Activated T-helper 1 cell treated with anti-CD3 and anti-CD28 coated beads, Interleukin-12 subunit alpha, Interleukin-12 subunit beta, Interleukin-2, Interleukin-4 antibody, amounts not matched to agents 30 ng/mL and 10 ng/mL and 1 ng/mL, durations not matched to agents 14 hours and 24 hours and 36 hours (primary cell): ENCODE measurements at places on chromosomes 12 and 14. TPM values are rescaled to one million over a fixed set of nuclear protein-coding genes. Genes with fewer than 3 reads are reported as not detected.

DNA sequence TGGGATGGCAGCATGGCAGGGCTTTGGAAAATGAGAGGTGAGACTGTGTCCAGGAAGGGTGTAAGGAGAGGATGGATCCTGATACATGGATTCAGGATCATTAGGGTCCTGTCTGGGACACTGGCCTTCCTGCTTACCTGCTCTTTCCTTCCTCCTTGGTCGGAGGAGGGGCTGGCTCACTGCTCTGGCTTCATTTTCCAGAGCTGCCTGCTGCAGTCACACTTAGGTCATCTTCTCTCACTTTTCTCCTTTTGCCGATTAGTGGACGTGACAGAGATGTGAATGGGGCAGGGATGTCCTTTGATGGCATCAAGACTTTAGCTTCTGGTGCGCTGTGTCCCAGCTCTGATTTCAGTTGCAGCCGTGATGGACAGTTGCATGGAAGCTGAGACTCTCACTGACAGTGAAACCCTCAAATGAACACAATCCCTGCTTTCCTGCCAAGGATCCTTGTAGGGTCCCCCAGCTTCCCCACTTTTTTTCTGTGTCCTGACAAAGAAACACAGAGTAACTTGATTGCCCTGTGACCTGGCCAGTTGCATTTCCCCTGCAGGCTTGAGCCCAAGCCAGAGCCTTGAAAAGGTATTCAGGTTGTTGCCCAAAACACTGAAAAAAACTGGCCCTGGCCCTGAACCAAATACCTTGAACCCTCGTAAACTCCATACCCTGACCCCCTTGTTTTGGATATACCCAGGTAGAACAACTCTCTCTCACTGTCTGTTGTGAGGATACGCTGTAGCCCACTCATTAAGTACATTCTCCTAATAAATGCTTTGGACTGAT lies 756 bp upstream of the CIDEB start:
- H3K4me3 ChIP-seq, result peak overlapping the region; percentile 25
- peaks cover 1% of the 10 kb centered on the region for H3K27me3 ChIP-seq
- H3K4me1 ChIP-seq, result peaks cover 58% of the 10 kb centered on the region
- no peak for DNase-seq
- H3K36me3 ChIP-seq, result peaks cover 61% of the 10 kb centered on the region
- no peak overlapping the region for H3K27ac ChIP-seq

- peaks cover 8% of the 10 kb centered on the region for H3K36me3 ChIP-seq
- H3K27ac ChIP-seq, result no peak overlapping the region
- no peak overlapping the region for H3K4me3 ChIP-seq
- H3K4me1 ChIP-seq, result peaks cover 51% of the 10 kb centered on the region
- no peaks in the 10 kb centered on the region for H3K27me3 ChIP-seq
These were observed 18.1 kb downstream of the WNK1 start for GRCh38 chr12:770479-770878.

GRCh38 chr14:105589161-105589925 lies 63.0 kb downstream of the TMEM121 start:
- no peak overlapping the region for H3K27ac ChIP-seq
- no peak for DNase-seq
- no peaks in the 10 kb centered on the region for H3K36me3 ChIP-seq
- H3K27me3 ChIP-seq, result no peaks in the 10 kb centered on the region

- no peak overlapping the region for H3K27ac ChIP-seq
- H3K27me3 ChIP-seq, result no peaks in the 10 kb centered on the region
- DNase-seq, result no peak
- no peaks in the 10 kb centered on the region for H3K4me1 ChIP-seq
- no peak overlapping the region for H3K4me3 ChIP-seq
- no peaks in the 10 kb centered on the region for H3K36me3 ChIP-seq
These were observed 213.4 kb downstream of the EGLN3 start for GRCh38 chr14:33737446-33737845.

DNA sequence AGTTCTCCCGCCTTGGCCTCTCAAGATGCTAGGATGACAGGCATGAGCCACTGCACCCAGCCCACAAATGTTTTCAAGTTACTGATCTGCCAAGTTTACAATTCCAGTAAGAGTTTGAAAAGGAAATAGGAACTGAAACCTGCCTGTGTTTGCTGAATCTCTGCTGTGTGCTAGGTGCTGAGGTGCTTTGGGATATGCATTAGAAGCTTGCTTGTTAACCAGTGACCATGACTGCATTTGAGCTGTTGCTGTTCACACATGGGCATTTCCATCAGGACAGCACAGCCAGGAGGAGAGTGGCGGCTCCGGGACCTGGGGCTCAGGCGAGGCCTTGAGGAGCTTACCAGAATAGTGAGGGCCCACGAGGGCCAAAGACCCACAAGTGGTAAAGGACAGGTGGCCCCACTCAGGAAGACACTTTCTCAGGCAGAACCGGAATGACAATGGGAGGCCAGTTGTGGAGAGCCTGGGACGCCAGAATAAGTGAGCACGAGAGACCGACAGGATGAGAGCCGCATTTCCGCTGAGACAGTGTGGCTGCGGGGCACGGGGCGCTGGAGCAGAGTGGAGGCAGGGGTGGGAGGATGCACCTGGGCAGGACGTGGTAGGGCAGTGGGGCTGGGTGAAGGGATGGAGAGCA lies 54.5 kb upstream of the MMP17 start:
- peak; percentile 5 for DNase-seq
- H3K27ac ChIP-seq, result peak overlapping the region; percentile 66
- no peaks in the 10 kb centered on the region for H3K27me3 ChIP-seq
- H3K4me3 ChIP-seq, result peak overlapping the region; percentile 53

- no peaks in the 10 kb centered on the region for H3K4me1 ChIP-seq
- no peaks in the 10 kb centered on the region for H3K27me3 ChIP-seq
- peaks cover 30% of the 10 kb centered on the region for H3K36me3 ChIP-seq
- H3K4me3 ChIP-seq, result no peak overlapping the region
- DNase-seq, result peak; percentile 22
These were observed 41.6 kb downstream of the UBE3B start for GRCh38 chr12:109518820-109519665.

GRCh38 chr12:54292931-54293241 lies 7.9 kb downstream of the NFE2 start:
- H3K4me1 ChIP-seq, result peaks cover 4% of the 10 kb centered on the region
- peaks cover 5% of the 10 kb centered on the region for H3K27me3 ChIP-seq
- H3K27ac ChIP-seq, result no peak overlapping the region
- DNase-seq, result no peak
- no peak overlapping the region for H3K4me3 ChIP-seq

GRCh38 chr12:106704081-106704480 lies 70.4 kb upstream of the RIC8B start:
- peaks cover 2% of the 10 kb centered on the region for H3K36me3 ChIP-seq
- peaks cover 6% of the 10 kb centered on the region for H3K27me3 ChIP-seq
- H3K4me3 ChIP-seq, result no peak overlapping the region
- no peaks in the 10 kb centered on the region for H3K4me1 ChIP-seq
- H3K27ac ChIP-seq, result no peak overlapping the region

GRCh38 chr12:69027411-69027881 lies 94.5 kb upstream of the CPM start:
- no peaks in the 10 kb centered on the region for H3K36me3 ChIP-seq
- no peak overlapping the region for H3K4me3 ChIP-seq
- H3K27me3 ChIP-seq, result peaks cover 11% of the 10 kb centered on the region
- H3K4me1 ChIP-seq, result no peaks in the 10 kb centered on the region
- no peak overlapping the region for H3K27ac ChIP-seq

The PKP2 gene
- total RNA-seq, result not detected in 2 replicates

The ATG2B gene
- 22.2 and 27.7 TPM in 2 replicates for total RNA-seq

The NUDT14 gene
- total RNA-seq, result 8.5 and 10.9 TPM in 2 replicates
